ENCODE measurements at places on chromosomes 16 and 17.

- no peak for DNase-seq
Measured at GRCh38 chr16:53898993-53899392, 195.0 kb downstream of the FTO start.

DNA sequence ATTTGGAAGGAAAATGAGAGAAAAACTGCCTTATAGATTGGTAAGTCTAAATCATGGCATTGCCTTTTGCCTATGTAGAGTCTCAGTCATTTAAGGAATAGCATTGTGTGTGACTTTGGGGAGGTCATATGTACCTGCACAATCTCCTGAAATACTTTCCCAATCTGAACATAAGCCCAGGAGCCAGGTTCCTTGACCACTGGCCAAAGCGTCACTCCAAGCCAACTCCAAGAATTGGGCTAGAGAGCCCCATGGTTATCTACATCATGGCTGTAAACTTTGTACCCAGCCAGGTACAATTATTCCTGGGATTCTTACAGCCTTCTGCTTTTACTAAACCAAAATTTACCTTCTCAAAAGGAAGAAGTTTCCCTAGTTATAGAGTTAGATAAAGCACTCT is 40.8 kb upstream of the MED13 start:
- no peak for DNase-seq

DNA sequence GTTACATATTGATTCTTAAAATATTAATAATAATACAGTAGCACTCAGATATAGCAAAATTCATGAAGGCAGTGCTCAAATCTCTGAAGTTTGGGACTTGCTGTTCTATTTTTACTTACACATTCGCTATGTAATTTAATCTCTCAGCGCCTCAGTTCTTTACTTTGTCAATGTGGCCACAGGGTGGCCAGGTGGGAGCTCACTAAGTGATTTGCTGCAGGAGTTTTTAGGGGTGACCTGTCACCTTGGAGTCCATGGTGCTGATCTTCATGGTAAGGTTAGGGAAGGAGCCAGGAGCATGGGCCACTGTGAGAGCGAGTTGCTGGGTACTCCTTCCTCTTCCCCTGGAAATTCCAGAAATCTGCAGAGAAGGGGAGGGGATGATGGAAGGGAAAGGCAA is 28.1 kb downstream of the VWA3A start:
- DNase-seq, result no peak

DNA sequence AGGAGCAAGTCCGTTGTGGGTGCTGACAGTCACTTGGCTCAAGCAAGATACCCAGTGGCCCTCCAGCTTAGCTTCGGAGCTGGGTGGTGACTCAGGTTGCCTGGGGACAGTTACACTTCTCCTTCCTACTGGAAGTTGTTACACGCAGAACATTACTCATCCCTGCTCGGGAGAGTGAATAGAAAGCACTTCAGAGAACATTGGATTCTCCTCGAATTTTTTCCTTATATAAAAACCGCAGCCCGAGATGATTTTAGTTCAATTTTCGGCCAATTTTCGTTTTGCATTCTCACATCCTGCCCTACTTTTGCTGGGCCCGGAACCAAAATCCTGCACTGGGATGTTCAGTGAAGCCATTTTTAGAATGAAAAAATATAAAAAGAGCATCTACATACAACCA is 99.7 kb downstream of the ELAC2 start:
- DNase-seq, result no peak

DNA sequence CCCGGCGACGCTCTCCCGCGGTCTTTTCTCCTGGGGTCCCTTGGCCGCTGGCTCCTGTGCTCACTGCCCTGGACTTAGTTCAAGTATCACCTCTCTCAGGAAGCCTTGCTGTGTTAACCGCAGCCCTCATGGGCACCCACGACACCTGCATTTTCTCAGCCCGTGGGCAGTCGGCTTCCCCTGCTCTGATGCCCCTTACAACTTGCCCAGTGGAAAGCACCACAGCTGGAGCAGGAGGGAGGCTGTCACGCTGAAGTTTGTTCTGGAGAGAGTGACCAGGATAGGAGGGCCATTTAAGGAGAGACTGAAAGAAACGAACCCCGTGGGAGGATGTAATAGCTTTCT is 395 bp downstream of the STXBP4 start:
- DNase-seq, result no peak

GRCh38 chr17:69485901-69486643 is 71.6 kb downstream of the MAP2K6 start:
- no peak for DNase-seq

GRCh38 chr17:69059458-69060175 is 1.1 kb downstream of the ABCA9 start:
- no peak for DNase-seq

DNA sequence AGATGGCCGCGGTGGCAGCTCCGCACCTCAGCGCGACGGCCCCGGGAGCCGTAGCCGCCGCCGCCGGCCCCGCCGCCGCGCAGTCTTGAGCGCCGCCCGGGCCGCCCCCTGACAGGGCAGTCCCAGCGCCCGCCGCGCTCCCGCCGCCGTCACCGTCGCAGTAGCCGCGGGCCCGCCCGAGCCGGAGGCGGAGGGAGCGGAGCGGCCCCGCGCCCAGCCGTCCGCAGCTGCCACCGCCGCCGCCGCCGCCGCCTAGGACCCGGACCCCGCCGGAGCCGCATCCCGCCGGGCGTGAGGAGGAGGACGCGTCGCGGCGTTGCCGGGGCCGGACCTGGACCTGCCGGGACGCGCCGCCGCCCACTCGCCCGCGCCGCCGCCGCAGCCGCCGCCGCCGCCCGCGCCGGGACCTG is 218 bp downstream of the TNRC6C start:
- no peak for DNase-seq

GRCh38 chr17:16483021-16483645 is 8.9 kb downstream of the LRRC75A start:
- no peak for DNase-seq

- DNase-seq, result no peak
Measured at GRCh38 chr16:57388359-57389086, 16.0 kb upstream of the CCL17 start.

- no peak for DNase-seq
Measured at GRCh38 chr17:80800481-80801391, 190.9 kb upstream of the CHMP6 start.

- DNase-seq, result no peak
Measured at GRCh38 chr17:80729016-80729415, 184.4 kb downstream of the RPTOR start.

All from fibroblast of skin of scalp (primary cell).